ENCODE measurements at places on chromosomes 4 and X.

- peak; percentile 61 for ATAC-seq
These were observed 169.0 kb upstream of the BCOR start for GRCh38 chrX:40266490-40267333.

- ATAC-seq: peak; percentile 32
These were observed 26.9 kb upstream of the CT47C1 start for GRCh38 chrX:119045884-119046283.

- no peak for ATAC-seq
These were observed 1.4 kb upstream of the PHKA1 start for GRCh38 chrX:72715546-72715945.

DNA sequence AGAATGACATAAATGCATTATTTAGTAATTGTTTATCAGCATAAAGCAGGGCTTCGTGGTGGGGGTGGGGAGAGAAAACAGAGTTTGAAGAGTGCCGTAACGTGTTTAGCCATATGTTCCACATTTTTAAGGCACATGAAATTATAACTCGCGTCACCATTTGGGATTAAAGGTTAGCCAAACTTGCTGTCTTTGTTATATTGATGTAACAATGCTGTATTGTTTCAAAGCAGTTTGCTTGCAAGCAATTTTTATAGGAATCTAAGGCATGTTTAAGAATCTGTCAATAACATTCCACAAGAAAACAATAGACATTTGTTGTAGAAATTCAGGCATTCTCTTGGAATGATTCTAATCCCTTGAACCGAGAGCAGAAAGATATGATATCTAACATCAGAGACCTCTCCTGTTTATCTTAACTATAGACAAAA lies 78.3 kb downstream of the CLDN22 start:
- no peak for ATAC-seq

GRCh38 chr4:2837904-2838496 lies 5.6 kb upstream of the ADD1 start:
- ATAC-seq: peak; percentile 91

DNA sequence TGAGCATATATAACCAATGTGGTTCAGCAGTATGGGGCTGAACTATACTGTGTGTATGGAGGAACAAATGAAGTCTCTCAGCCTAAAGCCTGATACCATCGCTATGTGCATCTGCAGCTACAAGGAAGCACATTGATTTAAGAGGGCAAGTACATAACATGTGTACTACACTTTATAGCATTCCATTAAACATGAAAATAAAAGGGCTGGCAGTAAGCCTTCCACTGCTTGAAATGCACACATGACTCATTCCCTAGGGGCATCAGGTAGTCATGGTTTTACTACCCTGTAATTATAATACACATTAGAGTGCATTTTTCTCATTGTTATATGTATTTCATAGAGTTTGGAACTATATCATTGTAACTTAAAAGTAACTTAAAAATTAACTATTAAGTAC lies 51.2 kb downstream of the SMARCA1 start:
- no peak for ATAC-seq

All from activated CD4-positive, CD25-positive, alpha-beta regulatory T cell treated with anti-CD3 and anti-CD28 coated beads, Interleukin-2, amount 50 U/mL, for 24 hours (primary cell).